ENCODE measurements at places on chromosomes 13 and 19. TPM values are rescaled to one million over a fixed set of nuclear protein-coding genes. Genes with fewer than 3 reads are reported as not detected.

GRCh38 chr13:112995395-112996191 lies 26.6 kb downstream of the MCF2L start:
- no peak for DNase-seq

Gene ARRDC5
- total RNA-seq, result not detected

DNA sequence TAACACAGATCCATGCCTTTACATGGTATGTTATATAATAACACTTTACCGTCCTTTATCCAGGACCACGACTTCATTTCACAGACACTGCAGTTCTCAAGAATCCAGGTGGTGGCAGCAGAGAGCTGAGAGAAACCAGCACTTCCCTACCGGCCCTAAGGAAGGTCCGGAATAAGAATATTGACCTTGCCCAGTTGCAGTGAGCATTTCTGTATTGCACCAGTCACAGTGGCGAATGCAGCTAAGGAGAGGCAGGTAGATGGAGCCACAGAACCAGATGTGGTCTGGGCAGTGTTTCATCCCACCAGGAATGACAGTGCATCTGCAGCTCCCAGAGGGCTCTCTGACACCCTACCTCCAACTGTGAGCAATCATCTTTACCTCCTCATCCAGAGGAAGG lies 44.6 kb downstream of the ZNF787 start:
- DNase-seq, result peak; percentile 84

- no peak for DNase-seq
These were observed 76.0 kb upstream of the MEDAG start for GRCh38 chr13:30829833-30830637.

- DNase-seq, result no peak
These were observed 10.4 kb downstream of the FGF22 start for GRCh38 chr19:650121-650520.

GRCh38 chr19:3162418-3163229 lies 15.9 kb upstream of the S1PR4 start:
- DNase-seq, result no peak

DNA sequence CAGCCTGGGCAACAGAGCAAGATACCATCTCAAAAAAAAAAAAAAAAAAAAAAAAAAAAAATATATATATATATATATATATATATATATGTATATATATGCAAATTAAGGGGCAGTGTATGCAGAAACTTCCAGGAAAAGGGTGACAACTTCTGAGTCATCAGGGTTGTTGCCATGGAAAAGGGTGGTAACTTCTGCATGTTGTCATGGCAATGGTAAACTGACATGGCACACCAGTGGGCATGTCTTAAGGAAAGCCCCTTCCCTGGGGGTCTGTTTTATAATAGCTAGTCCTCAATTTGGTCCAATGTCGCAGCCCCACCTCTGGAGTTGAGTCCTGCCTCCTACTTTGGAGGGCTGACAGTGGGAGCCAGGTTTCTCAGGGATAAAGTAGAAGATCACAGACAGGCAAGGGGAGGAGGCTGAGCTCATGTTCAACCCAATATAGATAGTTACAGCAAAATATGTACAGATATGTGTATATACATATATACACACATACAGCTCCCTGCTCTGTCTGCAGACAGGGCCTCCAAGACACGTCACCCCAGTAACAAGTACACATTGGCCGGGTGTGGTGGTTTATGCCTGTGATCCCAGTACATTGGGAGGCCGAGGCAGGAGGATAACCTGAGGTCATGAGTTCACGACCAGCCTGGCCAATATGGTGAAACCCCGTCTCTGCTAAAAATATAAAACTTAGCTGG lies 7.2 kb upstream of the FCHO1 start:
- no peak for DNase-seq

DNA sequence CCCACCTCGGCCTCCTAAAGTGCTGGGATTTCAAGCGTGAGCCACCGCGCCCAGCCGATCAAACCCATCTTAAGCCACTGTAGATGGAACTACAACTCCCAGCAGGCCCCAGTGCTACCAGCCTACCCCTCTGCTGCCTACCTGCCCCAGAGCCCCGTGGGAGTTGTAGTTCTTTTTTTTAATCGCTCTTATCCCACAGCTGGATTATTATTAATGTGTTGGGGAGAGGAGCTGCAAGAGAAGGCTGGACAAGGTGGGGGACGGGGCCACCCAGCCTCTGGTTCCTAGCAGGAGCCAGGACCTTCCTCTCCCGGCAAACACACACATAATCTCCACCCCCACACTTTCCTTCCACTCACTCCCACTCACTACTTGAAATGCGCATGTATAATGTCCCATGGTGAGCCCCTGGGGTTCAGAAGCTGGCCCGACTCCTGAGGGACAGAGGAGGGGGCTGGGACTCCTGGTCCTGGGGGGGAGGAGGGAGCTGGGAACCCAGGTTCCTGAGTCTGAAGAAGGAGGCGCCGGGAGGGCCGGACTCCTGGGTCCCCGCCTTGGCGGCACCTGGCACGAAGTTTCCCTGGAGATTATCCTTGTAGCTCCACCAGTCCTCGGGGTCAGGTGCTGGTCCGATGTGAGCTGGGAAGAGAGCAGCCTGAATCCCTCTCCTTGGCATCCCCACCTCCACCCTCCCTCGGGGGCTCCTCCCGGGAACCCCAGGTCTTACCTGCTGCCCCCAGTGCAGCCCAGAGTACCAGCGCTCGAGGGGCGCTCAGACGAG lies 958 bp downstream of the CA11 start:
- DNase-seq, result peak; percentile 71
